HTR-8/SVneo (cell line): ENCODE measurements at places on chromosomes 1 and 21.

- no peak for DNase-seq
Measured at GRCh38 chr1:50405814-50406213, 17.4 kb downstream of the DMRTA2 start.

GRCh38 chr21:36478207-36478701 is 1.7 kb downstream of the CLDN14 start:
- peak; percentile 69 for DNase-seq

DNA sequence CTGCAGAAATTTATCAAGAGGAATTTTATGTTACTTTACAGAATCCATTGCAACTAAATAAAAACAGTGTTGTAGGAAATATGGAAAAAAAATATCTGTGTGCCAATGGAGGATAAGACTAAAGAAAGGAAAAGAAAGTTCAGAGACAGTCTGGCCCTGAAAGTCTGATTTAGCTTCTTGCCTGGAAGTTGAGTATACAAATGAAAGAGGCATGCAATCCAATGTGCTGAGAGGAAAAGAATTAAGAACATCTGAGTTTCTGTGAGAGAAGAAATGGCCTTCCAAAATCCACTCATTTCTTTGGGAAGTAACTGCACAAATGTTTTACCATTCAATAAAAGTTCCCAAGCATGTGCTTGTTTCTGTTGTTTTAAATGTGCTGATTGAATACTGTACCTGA is 65.1 kb downstream of the LHX9 start:
- no peak for DNase-seq

GRCh38 chr1:88990426-88990825 is 2.0 kb downstream of the KYAT3 start:
- no peak for DNase-seq

GRCh38 chr1:174990382-174990999 is 9.3 kb upstream of the CACYBP start:
- DNase-seq, result no peak

DNA sequence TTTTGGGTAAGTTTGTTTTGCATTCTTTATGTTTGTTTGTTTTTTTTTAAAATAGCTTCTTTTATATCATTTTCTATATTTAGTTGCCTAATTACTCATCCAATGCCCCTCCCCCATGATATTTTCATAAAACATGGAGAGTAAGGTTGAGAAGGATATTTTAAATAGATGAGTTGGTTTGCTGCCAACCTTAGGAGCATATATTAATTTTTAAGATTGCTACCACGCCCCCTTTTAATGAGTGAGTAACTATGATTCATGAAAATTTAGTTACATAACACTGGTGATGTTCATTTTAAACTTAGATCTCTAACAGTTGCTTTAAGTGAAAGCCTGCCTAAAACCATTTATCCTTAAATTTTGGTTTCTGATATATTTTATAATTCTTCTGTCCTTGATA is 18.7 kb downstream of the TMEM50A start:
- DNase-seq, result no peak

GRCh38 chr1:59759156-59759925 is 55.4 kb upstream of the HOOK1 start:
- DNase-seq, result peak; percentile 72

DNA sequence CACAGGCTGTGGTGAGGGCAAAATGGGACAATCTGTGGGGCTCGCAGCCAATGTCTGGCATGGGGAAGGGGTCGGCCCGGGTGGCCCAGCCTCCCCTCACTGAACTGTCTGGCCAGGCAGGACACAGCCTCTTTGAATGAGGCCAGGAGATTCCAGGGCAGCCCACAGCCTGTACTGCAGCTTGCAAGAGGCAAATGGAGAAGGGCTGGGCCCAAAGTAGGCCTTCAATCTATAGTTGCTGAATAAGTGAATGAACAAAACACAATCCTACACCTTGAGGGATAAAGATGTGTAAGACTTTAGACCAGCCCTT is 23.2 kb downstream of the SLC27A3 start:
- no peak for DNase-seq

DNA sequence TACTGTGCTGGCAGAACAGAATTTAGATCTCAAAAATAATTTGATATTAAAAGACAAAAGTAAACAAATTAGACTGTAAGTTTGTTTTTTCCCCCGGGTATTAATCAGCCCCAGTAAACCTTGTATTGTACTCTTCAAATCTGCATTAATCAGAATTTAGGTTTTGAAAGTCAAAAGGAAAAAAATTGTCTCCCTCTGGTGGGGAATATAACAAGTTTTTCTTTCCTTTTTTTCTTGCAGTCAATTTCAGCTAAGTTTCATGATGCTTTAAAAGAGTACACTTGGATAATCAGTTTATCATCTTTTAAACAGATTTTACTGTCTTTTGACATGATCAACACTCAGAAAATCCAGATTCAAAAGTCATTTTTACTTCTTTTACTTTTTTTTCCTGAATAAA is 134.5 kb upstream of the PKN2 start:
- DNase-seq, result no peak

DNA sequence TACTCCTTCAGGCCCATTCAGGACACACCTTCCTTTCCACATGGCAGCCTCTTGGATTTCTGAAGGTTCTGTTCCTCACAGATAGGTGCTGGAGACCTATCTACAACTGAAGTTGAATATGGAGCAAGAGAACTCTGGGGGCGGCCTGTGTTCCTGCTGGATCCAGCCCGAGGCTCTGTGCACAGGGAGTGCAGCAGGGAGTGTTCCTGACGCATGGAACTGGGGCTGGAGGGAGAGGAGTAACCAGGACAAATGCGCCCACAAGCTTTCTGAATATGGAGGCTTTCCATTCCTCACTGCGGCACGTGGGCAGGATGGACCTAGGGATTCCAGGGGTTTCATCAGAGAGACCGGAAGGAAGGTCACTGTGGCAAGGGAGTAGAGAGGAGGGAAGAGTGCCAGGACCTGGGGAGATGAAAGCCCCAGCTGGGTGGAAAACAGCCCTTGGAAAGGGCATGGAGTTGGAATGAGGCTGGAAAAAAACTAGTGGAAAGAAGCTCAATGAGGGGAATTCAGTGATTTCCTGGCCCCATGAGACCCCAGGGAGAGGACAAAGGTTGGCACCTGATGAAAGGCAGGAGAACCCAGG is 12.5 kb downstream of the PM20D1 start:
- no peak for DNase-seq

GRCh38 chr1:84174051-84174556 is 30.0 kb downstream of the PRKACB start:
- peak; percentile 8 for DNase-seq

DNA sequence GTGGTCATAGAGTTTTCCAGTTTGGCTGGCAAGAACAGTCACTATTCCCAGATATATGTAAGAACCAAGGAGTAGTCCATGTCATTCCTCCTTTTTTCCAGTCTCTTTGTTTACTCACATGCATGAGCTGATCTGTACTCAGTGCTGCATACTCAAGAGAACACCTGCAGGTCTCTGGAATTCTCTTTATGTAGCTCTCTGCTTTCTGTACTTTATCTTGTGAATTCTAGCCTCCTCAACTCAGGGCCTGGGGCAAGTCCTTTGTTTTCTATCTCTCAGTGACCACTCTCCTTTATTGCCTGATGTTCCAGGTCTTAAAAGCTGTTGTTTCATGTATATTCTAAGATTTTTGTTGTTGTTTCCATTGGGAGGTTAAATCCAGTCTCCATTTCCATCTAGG is 478.9 kb downstream of the DPYD start:
- no peak for DNase-seq

GRCh38 chr1:234875953-234876855 is 252.4 kb downstream of the TOMM20 start:
- DNase-seq, result peak; percentile 66

DNA sequence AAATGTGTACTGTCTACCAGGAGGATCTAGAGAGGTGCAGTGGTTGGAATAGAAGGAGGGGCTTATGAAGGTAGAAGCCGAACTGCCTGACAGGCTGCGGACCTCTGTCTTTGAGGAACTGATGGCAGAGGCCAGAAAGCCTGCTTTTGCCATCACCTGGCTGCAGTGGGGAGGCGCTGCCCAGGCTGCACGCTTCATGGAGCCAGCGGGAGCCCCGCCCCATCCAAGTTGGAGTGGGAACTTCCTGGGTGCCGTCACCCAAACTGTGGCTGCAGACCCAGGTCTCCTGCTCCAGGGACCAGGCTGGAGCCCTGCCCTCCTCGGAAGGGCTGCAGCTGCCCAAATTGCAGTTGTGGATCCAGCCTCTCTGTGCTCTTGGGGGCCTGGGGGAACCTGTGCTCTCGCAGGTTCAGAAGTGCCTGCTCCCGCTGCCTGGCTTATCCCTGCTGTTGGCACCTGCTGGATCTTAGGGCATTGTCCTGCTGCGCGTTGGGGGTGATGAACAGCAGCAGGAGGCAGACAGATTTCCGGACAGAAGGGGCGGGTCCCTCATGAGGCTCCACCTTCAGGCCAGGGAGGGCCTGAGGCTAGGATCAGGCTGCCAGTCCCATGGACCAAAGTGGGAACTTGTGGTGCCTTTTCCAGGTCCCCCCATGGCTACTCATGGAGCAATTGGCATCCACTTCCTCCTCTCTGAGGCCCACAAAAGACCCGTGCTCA is 118.0 kb upstream of the PLPPR4 start:
- DNase-seq, result no peak

DNA sequence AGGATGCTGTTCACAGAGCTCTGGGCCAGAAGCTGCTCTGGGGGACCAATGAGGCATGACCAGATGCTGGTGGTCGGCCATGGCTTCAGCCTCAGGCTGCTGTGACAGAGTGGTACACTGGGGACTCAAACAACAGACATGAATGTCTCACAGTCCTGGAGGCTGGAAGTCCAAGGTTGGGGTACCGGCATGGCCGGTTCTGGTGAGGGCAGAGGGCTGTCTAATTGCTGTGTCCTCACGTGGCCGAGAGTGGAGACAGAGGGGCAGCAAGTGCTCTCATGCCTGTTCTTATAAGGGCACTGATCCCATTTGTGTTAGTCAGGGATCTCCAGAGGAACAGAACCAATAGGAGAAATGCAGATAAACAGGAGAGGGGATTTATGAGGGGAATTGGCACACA is 253.5 kb upstream of the C1orf174 start:
- no peak for DNase-seq

DNA sequence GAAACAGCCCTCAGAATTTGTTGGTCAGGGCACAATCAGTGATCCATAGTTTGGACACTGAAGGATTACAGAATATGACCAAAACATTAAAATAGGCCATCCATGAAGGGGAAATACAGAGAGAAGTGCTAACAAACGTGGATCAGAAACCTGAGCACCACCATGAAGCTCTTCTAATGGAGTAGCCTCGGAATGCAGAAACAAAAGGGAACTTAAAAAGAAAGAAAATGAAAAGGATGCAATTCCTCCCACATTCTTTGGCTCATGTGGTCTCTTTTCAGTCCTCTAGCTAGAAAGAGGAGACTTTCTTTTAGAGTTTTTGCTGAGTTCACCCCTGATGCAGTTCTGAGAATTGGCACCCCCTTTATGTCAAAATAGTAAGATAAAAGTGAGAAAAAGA is 989.8 kb upstream of the B3GALT2 start:
- no peak for DNase-seq

- DNase-seq, result no peak
Measured at GRCh38 chr1:247614625-247615024, 9.2 kb downstream of the OR2G3 start.

DNA sequence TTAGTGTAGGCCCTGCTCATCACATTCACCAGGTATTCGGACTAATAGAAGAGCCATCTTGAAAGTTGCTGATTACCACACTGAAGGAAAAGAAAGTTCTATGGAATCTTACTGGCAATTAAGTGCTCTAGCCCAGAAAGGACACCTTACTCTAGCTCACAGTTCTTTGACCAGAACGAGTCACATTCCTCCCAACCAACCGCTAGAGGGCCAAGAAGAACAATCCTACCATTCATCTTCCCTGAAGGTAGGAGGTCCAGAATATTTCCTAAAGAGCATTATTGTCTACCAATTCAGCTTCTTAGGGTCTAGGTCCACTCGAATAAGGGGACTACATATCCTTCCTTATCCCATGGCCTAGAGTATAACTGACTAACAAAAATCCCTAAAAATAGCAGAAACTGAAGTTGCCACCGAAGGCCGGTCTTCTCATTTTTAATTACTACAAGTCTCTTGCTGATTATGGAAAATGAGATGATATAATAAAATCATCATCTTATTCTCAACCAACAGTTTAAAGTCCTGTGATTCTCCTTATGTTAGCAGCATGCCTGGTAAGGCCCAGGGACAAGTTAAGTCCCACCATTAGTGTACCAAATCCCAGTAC is 2.7 kb upstream of the FMO1 start:
- no peak for DNase-seq

DNA sequence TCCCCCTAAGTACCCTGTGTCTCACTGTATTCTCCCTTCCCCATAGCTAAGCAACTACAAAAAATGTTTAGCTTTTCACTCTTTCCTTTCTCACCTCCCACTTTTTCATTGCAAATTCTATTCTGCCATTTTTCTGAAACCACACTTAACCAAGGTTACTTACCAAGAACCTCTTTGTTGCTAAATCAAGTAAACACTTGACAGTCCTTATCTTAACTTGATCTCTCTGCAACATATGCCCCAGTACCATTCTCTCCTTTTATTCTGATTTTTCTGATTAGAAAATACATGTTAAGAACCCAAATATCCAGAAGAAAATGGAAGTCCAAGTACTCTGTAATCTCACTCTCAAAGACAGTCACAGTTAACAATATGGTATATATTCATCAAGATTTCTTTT is 16.0 kb downstream of the EVI5 start:
- DNase-seq, result no peak

- DNase-seq, result no peak
Measured at GRCh38 chr1:107432108-107432507, 291.3 kb downstream of the NTNG1 start.

DNA sequence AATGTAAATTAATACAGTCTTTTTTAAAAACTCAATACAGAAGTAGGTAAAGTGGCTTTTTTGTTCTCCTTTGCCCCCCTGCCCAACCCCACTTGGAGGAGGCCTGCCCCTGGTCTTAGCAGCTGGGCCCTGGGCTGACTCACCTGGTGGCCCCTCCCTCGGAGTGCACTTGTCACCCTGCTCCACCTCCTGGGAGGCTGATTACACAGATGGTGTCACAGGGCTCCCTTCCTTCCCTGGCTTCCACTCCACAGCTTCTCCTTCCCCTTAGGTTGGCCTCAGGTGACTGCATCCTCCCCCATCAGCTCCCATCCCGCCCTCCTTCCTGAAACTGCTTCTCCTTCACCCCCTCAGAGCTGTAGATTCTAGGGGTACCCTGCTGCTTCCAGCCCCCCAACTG is 11.7 kb upstream of the CAPN9 start:
- no peak for DNase-seq

- DNase-seq, result no peak
Measured at GRCh38 chr1:150261367-150261766, 3.8 kb downstream of the CA14 start.

DNA sequence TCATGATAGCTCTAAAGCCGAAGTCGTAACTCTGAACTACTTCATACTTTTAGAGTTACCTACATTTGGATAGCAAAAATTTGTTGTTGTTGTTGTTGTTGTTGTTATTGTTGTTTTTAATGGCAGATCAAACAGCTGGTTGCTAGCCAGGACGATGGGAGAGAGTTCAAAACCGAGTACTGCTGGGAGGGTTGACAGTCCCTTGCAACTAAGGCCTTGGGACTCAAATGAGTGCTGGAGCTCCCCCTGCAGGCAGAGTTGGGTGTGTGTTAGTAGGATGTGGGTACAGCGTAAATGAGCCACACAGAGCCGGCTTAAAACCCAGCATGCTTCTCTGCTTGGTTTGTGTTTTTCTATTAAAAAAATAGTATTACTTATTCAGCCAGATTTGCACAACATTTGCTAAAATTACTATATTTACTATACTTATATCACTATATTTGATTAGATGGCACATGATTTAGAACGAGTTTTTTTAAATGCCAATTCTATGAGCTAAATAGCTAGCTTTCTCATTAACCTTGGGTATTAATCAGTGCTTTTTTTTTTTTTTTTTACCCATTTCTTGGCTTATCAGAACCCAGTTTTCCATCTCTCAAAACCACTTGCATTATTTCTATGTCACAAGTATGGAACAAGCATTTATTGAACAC is 129.2 kb upstream of the SYT6 start:
- DNase-seq, result peak; percentile 59
